Head of caudate nucleus (tissue), 42 donors: ENCODE measurements at places on chromosomes 11 and 22.

GRCh38 chr11:45777127-45777969, 27.6 kb upstream of the SLC35C1 start:
- DNase-seq: no peak

GRCh38 chr11:57530215-57530595, 349 bp downstream of the TIMM10 start:
- DNase-seq: no peak

DNA sequence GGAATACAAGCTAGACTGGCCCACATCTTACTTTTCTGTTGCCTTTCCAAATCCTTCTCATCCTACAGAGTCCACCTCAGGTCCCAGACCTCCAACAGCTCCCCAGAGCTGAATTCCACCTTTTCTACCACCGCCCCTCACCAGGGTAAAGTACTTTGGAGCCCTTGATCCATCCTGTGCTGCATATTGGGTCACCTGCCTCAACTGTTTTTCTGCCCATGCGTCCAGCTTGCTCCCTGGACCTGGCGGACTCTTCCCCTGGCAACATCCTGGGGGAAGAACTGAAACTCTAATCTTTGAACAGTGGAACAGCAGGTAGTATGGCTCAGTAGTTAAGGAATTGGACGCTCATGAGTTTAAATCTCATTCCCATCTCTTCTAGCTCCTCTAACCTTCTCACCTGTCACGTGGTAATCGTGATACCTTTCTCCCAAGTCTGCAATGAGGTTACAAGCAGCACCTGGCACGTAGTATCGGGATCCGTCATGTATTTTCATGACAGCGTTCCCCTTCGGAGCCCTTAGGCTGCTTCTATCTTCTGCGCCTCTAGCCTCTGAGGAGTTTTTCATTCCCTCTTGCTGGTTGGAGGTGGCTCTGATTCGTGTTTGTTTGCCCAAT, 98.1 kb downstream of the CEP164 start:
- DNase-seq: no peak

DNA sequence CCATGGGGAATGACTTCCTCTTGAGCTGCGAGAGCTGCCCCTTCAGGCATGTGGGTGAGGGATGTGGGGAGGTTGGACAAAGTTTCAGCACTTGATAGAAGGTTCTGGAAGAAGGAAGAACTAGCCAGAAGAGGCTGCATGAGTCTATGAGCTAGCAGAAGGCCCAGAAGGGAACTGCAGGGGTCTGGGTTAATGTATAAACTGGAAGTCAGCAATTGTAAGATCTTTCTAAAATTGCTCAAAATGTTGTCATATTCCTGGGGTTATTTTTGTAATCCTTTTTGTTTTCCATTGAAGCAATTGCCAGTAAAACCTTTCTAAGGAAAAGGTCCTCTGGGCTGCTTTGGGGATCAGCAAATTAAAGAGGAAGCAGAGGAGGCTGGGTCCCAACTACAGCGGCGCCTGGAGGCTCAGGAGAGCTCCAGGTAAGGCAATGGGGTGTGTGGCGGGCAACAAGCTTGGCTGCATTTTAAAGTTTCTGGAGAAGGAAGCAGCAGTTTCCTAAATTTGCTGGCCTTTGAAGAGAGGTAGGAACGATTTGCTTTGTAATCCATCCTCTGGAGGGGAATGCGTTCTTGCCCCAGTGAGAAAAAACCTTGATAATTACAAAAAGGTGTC, 29.2 kb downstream of the ADAMTS15 start:
- DNase-seq: no peak

DNA sequence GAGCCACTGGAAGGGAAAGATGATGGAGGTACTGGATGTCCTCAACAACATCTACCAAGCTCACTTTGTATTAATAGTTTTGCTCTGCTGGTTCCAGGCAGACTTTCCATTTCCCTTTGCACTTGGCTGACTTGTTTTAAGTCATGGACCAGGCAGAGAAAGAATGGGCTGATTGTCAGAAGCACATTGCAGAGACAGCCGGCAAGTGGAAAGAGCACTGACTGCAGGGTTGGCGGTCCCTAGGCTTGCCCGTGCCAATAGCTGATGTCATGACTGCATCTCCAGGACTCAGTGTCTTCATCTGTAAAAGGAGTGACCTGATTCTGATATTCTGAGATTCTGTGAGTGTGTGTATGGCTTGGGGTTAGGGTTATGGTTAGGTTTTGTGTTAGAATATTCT, 20.9 kb upstream of the NNMT start:
- DNase-seq: no peak

DNA sequence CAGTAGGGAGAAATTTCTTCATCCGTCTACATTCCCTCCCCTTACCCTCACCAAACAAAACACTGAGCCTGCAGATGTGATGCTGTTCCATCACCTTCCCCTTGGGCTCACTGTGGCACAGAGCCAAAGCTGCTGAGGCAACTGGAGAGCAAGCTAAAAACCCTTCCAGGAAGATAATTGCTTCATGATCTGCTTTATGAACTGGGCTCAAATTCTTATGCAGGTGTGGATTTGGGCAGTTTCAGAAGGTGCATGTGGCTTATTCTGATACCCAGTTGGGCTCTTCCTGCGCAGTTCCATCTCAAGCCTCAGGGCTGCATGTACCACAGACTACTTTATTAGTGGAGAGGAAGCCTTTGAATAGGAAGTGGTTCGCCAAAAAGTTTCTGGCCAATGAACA, 58.3 kb downstream of the AAMDC start:
- DNase-seq: peak; percentile 18

DNA sequence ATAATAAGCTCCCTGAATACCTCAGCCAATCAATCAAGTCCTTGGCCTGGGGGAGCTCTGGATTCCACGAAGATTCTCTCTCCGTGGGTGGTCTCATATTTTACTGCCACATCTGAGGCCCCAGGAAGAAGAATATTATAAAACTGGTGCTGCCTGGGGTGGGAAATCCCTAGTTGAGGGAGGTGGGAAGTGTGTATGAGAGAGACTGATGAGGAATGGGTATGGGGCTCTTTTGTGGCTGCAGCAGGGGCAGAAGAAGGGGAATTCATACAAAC, 71.5 kb downstream of the SYN3 start:
- DNase-seq: no peak

DNA sequence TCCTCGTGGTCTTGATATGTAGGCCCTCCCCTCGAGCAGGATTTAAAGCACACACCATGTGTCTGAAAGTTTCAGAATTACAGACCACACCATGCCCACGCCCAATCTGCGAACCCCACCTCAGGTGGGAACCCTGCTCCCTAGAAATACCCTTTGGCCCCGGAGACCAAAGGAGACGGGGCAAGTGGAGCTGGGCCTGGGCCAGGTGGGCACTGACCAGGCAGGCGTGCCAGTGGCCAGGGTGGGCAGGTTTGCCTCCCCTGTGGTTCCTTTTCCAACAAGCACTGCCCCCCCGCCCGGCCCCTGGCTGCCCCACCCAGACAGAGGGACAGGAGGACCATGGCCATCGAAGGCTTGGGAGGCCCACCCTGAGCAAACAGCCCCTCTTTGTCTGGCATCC, 400.4 kb downstream of the TBC1D22A start:
- no peak for DNase-seq

GRCh38 chr22:37599153-37599552, 9.5 kb upstream of the GGA1 start:
- DNase-seq: no peak

GRCh38 chr11:41786087-41786486, 326.6 kb upstream of the LRRC4C start:
- no peak for DNase-seq

GRCh38 chr11:98616098-98616655, 404.6 kb upstream of the CNTN5 start:
- no peak for DNase-seq

GRCh38 chr22:41821471-41822316, 11.2 kb upstream of the SREBF2 start:
- no peak for DNase-seq

DNA sequence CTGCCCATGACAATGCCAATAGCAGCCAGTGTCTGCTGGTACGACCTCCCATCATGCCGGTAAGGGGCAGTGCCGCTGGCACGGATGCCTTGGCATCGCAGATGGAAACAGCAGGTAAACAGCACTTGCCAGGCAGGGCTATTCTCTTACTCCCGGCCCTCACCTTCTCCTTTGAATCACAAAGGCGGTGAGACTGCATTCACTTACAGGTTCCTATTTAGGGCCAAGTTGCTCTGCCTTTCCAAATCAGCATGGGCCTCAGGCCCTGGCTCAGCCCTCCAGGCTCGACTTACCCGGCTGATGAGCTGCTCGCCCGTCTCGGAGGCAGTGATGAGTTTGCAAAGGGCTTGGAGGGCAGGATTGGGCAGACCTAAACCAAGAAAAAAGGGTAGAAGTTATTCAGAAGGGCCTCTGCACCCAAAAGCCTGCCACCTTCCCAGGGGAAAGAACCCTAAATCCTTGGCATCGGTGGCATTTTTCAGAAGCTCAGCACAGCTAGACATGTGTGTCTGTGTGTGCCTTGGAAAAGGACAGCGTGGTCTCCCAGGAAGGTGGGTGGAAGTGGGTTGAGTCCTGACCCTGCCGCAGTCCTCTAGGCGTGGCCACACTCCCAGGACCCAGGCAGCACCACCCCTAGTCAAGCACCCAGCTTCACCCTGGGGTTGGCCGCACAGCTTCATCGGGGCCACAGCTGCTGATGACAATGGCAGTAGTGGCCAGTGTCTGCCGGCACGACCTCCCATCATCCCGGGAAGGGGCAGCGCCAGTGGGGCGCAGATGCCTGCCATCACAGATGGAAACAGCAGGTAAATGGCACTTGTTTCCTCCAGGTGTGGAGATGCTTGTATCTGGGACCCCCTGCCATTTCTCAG, 73.5 kb upstream of the PITPNB start:
- no peak for DNase-seq

DNA sequence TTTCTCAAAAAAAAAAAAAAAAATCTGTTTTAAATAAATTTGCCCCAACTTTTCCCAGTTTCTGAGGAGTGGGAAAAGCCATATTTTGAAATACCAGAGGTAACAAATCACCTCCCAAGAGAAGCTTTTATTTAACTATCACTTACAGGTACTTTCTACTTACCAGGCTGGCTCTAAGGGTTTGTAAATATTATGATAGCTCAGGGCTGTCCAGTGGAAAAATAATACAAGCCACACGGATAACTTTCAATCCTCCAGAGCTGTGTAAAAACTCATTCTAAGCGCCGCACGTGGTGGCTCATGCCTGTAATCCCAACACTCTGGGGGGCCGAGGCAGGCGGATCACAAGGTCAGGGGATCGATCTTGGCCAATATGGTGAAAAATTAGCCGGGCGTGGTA, 5.6 kb upstream of the SEC14L4 start:
- no peak for DNase-seq

DNA sequence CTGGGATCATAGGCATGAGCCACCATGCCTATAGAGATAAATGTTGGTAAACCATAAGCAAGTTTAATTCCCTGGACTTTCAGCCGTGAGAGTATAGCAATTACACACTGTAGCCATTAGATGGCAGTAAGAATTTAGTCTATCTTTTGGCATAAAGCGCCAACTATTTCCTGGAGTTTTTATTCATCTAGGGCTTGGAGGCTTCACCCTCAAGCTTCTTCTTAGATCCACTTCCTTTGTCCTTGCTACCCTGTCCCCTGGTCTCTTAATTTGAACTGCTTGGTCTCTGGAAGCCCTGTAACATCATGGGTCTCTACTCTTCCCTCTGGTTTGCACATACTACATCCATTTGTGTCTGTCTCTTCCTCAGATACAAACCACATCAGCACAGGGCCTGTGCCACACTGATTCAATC, 38.2 kb downstream of the OR10A6 start:
- DNase-seq: no peak

GRCh38 chr11:94876222-94876621, 97.1 kb downstream of the CWC15 start:
- no peak for DNase-seq

DNA sequence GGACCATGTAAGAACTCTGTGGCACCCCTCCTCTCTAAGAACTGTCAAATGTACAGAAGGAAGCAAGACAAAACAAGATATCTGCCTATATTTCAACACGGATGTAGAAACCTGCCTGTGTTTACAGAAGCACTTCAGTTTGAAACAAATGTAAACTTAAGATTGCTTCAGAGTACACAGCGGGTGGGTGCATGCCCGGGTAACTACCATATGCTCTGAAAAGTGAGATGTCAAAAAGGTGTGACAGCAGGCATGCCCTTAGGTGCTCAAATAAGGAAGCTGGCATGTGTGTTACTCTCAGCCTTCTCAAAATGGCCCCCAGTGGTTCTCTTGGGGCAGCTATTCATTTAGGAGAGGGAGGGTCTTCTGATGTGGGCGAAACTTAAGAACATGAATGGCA, 5.2 kb downstream of the ACP2 start:
- DNase-seq: no peak

GRCh38 chr22:41688365-41689211, at the start of gene SNU13:
Gene SNU13 (minus strand): TSS chr22:41688867. CDS start chr22:41688796, 71 bp downstream.
- DNase-seq: peak; percentile 94

DNA sequence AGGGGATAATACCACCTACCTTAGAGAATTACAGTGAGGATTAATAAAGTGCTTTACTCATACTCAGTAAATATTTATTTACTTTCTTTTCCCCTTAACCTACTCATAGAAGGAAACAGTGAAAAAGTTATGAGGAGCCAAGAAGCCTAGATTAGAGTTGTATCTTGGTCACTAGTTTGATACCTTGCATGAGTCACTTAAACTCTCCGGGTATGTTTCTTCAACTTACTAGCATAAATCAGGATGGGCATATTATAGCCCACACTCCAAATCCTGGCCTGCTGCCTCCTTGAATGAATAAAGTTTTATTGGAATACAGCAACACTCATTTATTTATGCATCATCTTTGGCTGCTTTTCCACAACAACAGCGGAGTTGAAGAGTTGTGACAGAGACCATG, 8.2 kb downstream of the FBXO3 start:
- no peak for DNase-seq

- no peak for DNase-seq
Measured at GRCh38 chr11:100094121-100094865, 592.8 kb upstream of the ARHGAP42 start.

GRCh38 chr11:1481861-1482441, 4.6 kb downstream of the MOB2 start:
- DNase-seq: no peak

GRCh38 chr22:50600967-50601668, 525 bp downstream of the MAPK8IP2 start:
- DNase-seq: no peak

DNA sequence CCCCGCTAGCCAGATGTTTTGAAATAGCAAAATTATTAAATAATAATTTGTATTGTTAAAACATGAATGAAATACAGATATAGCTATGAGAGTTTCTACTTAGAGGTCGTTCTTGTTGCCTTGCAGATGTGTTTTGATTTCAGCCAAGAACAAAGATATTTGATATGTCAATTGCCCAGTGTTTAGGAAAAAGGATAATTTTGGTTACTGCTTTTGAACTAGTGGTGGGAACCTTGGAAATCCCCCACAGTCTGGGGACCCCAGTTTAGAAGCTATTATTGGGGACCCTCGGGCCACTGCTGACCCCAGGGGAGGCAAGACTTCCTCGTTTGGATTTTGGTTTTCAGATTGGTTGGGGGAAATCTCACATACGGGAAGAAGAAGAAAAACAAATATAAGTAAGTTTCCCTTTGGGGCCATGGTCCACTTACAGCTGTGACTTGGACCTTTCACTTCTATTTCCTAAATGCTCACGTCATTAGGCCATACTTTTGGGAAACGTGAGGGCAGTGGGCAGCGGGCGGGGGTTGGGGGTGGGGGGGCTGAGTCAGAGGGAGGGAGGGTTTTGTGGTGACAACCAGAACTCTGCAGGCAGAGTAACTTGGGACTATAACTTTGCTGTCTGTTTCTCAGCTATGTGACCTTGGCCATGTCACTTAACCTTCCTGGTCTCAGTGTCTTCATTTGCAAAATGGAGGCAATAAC, 37.0 kb downstream of the LDLRAD3 start:
- DNase-seq: no peak
